ENCODE measurements at places on chromosomes 16 and 17.

GRCh38 chr17:73007407-73007806 lies 85.1 kb downstream of the SLC39A11 start:
- no peak for DNase-seq

DNA sequence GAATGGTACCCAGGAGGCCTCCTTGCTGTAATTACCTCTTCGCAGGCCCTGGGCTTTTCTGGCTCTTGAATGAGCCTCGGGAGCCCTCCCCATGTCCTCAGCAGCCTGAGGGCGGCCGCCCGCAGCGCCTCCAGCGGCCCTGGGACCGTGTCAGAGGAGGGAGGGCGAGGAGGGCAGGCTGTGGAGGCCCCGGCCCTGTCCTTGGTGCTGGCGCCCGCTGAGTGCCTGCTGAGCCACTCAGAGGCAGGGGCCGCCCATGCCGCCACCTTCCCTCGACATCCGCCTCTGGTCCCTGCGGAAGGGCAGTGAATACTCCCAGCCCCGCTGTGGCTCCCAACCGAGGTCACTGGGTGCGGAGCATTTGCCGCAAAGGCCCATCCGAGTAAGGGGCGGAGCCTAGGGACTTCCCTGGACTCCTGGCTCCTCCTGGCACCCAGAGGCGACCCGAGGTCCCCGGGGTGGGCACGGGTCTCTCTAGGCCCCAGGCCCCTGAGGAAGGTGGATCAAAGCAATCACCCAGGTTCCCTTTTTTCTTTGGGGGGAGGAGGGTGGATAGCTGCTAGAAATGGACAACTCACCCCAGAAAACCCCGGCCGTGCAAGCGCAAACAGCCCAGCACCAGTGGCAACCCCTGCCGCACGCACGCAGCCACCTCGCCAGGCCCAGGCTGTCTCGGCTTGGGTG lies 2.8 kb downstream of the RBFOX3 start:
- DNase-seq, result no peak

DNA sequence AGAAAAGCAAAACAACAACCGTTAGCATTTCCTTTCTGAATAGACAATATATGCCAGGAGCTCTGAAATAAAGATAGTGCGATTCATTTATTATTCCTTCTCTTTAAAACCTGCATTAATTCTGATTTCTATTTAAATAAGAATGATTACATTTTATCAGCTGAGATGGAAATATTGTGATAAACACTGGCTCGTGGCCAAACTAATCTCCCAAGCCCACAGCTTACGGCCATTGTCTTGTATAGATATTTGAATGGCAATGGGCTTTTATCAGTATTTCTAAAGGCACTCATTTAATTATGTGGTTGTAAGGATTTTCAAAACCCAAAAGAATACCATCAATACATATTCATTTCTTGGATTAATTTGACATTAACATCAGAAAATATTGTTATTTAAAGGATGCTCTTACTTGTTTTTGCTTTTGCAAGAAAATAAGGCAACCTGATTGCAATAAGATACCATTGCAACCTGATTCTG lies 123.7 kb upstream of the IRX5 start:
- DNase-seq, result no peak

- no peak for DNase-seq
Measured at GRCh38 chr16:11350519-11350918, 5.3 kb downstream of the RMI2 start.

DNA sequence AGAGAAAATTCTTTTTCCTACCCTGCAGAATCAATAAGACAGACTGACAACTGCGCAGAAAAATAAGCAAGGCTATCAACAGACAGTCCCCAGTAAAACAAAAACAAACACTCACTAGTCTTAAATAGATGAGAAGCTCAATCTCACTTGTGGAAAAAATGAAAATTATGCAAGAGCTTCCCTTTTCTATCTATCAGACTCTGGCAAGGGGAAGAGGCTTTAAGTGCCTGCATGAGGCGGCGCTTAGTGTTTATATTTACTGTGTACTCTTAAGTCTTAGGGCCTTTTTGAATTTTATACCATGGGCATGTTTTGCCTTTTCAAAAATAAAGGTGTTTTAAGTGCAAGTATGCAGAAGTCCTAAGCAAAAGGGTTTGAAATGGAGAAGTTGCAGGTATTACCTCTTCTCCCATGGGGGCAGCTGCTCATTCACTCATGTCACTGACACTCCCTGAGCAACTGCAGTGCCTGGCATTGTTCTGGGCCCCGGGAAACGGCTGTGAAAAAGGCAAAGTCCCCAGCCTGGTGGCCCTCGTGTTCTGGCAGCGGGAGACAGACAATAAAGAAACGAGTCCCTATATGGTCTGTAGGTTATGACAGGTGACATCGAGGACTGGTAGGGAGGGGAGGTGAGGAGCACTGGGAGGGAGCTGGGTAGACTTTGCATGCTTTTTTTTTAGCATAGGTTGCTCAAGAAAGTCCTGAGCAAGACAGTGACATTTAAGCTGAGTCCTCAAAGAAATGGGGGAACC lies 35.2 kb downstream of the HSBP1 start:
- no peak for DNase-seq

DNA sequence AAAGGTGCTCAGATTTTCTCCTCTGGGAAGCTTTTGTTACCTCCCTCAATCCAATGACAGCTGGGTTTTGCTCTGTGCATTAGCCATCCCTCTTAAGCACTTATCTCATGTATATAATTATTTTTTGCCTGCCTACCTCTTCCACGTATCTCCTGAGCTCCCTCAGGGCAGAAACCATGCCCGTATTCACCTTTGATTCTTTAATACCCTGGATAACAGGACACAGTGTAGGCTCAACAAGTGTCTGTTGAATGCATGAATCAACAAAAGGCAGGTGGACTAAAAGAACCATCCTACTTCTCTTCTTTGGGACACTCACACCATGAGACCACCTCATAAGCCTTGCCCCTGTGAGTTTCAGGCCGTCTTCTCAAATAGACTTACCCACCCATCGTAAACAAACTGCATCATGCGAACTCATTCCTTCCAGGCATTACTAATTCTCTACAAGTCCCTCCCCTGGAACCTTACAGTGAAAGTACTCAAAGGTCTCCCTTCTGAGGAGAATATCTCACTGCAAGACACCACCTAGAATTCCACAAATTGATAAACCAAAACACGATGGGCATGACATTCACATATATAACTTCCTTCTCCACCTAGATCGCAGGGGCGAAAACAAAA lies 3.2 kb downstream of the ARHGAP17 start:
- no peak for DNase-seq
